ENCODE measurements at places on chromosomes 16 and 17.

DNA sequence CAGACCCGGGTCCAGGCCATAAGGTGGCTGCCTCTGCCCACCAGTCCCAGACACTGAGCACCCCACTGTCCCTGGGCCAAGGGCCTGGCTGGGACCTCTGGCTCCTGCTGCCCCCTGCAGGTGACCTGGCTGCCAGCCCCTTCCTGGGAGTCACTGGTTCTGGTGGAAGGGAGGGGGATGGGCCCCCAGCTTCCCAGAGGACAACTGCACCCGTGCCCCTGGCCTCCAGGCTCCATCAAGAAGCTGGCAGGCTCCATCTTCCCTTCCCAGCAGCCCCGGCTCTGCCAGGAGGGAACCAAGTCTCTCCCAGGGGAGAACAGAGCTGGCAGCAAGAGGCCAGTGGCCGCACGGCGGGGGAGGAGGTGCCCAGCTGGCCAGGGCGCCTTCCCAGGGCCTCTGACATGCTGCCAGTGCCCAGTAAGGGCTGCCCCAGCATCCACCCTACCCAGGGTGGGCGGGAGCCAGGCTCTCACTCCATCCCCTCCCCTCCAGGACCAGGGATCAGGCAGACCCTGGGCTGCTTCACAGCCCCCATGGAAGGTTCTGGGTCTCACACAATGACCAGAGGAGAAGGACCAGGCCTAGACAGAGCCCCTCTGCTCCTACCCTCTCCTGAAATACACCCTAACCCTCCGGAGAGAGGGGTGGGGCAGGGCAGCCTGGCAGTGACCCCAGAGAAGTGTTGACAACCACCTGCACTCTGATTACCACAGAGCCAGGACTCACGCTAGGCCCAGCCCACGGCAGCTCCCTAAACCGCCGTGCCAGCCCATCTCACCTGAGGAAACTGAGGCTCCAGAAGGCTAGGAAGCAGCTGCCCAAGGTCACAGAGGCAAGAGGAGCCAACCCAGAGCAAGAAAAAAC, 3.6 kb downstream of the CLUH start:
- no peak for DNase-seq

GRCh38 chr16:17939723-17940122, 396.8 kb downstream of the NPIPA8 start:
- DNase-seq = no peak

- DNase-seq = peak; percentile 32
These were observed 13.3 kb downstream of the MPRIP start for GRCh38 chr17:17055286-17056155.

DNA sequence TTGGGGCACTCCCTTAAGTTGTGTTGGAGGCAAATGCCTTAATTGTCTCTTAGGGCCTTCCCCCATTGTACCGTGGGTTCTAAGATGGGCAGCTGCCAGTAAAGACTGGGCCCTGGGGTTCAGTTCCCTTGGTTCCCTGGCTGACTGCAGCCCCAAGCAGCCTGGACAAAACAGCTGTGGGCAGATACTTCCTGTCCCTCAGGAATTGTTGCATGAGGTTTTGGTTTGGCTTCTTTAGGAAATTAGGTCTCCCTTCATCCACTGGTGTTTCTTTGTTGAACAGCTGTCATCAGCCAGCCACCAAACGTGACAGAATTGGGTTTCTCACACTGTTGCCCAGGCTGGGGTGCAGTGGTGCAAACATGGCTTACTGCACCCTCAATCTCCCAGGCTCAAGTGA, 42.0 kb upstream of the ETV4 start:
- no peak for DNase-seq

GRCh38 chr17:68829211-68829610, 126.0 kb downstream of the ABCA8 start:
- no peak for DNase-seq

DNA sequence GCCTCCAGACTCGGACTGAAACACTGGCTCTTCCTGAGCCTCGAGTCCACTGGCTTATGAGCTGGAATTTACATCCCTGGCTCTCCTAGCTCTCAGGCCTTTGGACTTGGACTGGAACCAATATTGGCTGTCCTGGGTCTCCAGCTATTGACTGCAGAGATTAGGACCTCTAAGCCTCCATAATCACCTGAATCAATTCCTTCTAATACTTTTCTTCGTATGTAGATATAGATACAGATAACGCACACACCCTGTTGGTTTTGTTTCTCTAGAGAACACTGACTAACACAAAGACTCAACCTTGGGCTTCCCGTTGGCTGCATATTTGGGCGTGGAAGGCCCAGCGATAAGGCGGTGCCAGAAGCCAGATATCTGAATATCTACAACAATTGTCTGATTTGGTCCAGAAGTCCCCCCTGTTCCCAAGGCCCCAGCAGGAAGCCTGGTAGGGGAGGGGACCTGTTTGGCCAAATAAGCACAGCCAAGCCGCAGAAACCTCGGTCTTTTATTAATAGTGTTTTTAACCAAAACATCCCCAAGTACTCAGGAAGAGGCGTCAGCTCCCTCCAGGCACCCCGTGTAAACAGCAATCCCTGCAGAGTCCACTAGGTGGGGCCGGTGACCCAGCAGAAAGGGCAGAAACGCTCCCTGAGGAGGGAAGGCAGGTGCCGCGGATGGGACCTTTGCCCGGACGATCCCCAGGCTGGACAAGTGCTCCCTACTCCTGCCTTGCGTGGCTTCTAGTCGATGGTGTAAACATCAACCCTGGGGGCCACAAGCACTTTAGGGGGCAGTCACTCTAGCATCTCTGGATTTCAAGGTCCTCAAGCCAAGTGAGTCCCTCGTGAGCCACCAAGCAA, 57.0 kb downstream of the ABR start:
- DNase-seq = peak; percentile 89
